ENCODE measurements at places on chromosomes 1 and 21. TPM values are rescaled to one million over a fixed set of nuclear protein-coding genes. Genes with fewer than 3 reads are reported as not detected.
A peak's percentile ranks its signal among the peaks of the same experiment; 100 is the strongest.

DNA sequence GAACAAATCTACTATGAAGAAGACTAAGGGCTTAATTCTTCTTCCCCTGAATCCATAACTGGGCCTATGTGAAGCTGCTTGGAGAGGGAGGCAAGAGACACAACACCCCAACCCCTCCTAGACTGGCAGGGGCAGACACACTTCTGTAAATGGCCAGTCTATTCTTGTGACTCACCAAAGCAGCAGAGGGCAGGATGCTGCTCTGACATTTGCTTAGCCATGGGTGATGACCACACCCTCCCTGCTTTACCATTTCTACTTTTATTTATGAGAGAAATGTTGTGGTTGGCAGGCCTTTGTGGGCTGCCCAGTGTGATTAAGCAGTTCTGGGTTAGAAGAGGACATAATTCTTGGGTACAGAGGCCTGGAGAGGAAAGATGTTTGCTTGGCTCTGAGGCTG, 189.8 kb upstream of the DPYD start:
- no peaks in the 10 kb centered on the region for H3K27me3 ChIP-seq
- DNase-seq, result no peak
- H3K36me3 ChIP-seq, result no peaks in the 10 kb centered on the region

DNA sequence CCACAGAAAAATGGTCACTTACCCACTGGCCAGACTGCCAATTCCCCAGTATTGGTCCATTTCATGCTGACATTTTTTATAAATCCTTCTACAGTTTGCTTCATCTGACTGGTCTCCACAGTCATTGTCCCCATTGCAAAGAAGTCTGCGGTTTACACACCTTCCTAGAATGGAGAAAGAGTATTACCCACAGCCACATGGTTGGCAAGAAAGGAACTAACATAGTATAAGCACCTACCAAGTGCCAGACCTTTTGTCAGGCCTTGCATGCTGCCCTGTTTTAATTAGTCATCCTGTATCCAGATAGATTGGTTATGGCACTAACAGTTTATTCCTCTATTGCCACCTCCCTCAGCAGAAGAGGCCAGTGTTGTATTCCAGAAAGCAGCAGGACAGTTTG, 11.2 kb downstream of the C8B start:
- peaks cover 52% of the 10 kb centered on the region for H3K27me3 ChIP-seq
- H3K4me1 ChIP-seq, result no peaks in the 10 kb centered on the region
- H3K4me3 ChIP-seq, result no peak overlapping the region
- no peak for DNase-seq
- H3K36me3 ChIP-seq, result no peaks in the 10 kb centered on the region
- H3K27ac ChIP-seq, result no peak overlapping the region

DNA sequence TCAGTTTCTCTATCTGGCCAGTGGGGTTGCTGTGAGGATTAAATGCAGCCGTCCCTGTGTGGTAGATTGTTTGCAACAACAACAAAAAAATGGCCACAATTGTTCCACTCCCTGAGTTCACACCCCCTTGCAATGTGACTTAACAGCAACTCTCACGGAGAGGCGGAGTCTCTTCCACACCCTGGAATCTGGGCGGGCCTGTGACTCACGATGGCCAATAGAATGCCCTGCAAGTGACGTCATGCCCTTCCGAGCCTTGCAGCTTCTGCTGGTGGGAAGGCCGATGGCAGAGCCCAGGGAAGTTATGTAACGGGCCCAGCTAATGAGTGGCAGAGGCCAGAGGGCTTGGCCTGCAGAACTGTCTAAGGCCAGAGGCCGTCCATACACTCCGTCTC, 87.9 kb downstream of the RIPK4 start:
- no peaks in the 10 kb centered on the region for H3K36me3 ChIP-seq
- peak overlapping the region; percentile 73 for H3K4me3 ChIP-seq
- H3K4me1 ChIP-seq, result peaks cover 55% of the 10 kb centered on the region

- H3K27ac ChIP-seq, result no peak overlapping the region
- H3K36me3 ChIP-seq, result no peaks in the 10 kb centered on the region
- no peaks in the 10 kb centered on the region for H3K27me3 ChIP-seq
- peak; percentile 24 for DNase-seq
- H3K4me1 ChIP-seq, result peaks cover 46% of the 10 kb centered on the region
These were observed 12.2 kb upstream of the RGS16 start for GRCh38 chr1:182616130-182617013.

DENND1B gene
- 14.1 TPM for total RNA-seq

- DNase-seq, result no peak
- H3K4me1 ChIP-seq, result peaks cover 27% of the 10 kb centered on the region
- no peak overlapping the region for H3K27ac ChIP-seq
- H3K27me3 ChIP-seq, result no peaks in the 10 kb centered on the region
These were observed 111.4 kb downstream of the ST3GAL3 start for GRCh38 chr1:43818691-43819090.

BCAR3 gene
- total RNA-seq, result 62.5 TPM

GRCh38 chr21:38619992-38620479, 121.8 kb upstream of the ERG start:
- DNase-seq, result no peak
- no peaks in the 10 kb centered on the region for H3K4me1 ChIP-seq
- H3K4me3 ChIP-seq, result no peak overlapping the region

MARK1 gene
- total RNA-seq, result 1.9 TPM

- H3K4me3 ChIP-seq, result no peak overlapping the region
- H3K27ac ChIP-seq, result no peak overlapping the region
- DNase-seq, result no peak
- no peaks in the 10 kb centered on the region for H3K4me1 ChIP-seq
These were observed 122.1 kb downstream of the TRABD2B start for GRCh38 chr1:47875036-47875435.

TBX15 gene
- not detected for total RNA-seq

DNA sequence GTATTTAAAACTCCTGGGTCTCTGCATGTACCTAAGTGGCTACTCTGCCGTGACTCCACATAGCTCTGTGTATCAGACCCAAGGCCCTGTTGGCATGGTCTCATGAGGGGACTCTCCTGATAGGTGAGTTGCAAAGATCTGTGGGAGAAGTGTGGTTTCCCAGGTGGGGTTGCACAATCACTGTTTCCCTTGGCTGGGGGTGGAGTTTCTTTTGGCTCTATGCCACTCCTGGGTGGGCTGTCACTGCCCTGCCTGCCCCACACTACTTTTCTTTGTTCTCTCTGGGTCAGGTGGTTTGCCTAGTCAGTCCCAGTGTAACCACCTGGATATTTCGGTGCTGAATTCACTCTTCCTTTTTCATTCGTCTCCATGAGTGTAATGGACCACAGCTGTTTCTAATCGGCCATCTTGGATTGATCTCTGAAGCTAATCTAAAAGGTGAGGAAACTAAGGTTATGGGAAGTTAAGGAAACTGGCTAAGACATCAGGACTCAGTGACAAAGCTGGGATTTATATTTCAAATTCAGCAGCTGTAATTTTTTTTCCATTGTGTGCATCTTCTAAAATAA, 97.1 kb upstream of the CACYBP start:
- H3K27me3 ChIP-seq, result no peaks in the 10 kb centered on the region
- no peaks in the 10 kb centered on the region for H3K36me3 ChIP-seq
- H3K4me1 ChIP-seq, result no peaks in the 10 kb centered on the region
- DNase-seq, result peak; percentile 10
- H3K4me3 ChIP-seq, result no peak overlapping the region

DNA sequence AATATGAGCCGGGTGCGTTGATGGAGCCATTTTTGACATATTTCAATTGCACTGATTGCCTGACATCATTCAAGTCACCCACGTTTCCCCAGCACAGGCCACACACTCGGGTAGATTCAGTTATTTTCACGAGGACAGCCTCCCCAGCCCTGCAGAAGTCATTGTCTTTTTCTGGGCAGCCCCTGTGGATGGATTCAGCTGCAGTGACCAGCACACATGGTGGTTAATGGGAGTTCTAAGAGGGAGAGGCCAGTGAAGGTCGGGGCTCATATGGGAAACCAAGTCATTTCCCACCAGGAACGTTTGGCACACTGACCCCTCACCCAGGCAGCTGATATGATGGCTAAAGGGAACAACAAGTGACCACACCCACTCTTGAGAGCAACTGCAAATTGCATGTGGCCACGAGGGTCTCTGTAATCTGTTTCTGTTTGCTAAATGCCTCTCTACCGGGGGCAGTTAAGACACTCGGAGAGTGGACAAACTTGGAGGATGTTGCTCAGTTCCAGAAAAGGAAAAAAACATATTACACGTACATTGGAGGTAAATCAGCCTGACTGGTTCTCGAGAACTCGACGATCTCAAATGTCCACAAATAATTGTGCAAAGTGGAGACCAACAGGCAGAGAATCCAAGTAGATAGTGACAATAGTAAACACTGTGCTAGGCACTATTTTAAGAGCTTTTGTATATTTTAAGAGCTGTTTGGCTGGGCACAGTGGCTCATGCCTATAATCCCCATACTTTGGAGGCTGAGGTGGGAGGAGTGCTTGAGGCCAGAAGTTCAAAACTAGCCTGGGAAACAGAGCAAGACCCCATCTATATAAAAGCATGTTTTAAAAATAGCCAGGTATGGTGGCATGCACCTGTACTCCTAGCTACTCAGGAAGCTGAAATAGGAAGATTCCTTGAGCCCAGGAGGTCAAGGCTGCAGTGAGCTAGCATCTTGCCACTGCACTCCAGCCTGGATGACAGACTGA, 167.2 kb upstream of the IRF2BP2 start:
- peaks cover 6% of the 10 kb centered on the region for H3K4me1 ChIP-seq
- no peak overlapping the region for H3K27ac ChIP-seq
- H3K27me3 ChIP-seq, result no peaks in the 10 kb centered on the region
- H3K4me3 ChIP-seq, result no peak overlapping the region

DNA sequence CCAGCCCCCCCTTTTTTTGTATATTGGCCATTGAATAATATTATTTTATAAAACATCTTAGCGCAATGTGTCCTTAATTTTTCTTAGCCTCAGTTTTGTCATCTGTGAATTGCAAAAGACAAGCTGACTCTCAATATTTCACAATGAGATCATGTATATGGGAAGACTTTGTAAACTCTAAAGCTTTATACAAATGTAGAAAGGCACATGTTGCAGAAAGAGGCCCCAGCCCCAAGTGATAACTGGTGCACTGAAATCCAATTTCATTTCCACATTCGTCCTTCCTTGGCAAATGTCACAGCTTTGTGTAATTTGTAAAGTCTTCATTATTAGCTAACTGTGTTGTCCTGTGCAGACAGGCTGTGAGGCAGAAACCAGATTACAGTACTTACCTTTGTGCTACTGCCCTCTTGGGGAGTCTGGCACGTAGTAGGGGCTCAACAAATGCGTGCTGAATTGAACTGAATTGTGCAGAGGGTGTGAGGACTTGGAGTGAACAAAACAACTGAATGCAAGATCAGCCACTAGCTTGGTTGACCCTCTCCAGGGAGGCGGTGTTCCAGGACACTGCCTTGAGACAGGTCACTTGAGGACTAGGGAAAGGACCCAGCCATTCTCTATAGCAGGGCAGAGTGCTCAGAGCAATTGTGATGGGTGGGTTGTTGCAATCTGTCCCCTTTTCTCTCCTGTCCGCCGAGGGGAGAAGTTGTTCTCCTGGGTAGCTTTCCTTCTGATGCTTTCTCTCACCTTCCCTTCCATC, 74.6 kb downstream of the LMO4 start:
- H3K36me3 ChIP-seq, result no peaks in the 10 kb centered on the region
- no peaks in the 10 kb centered on the region for H3K27me3 ChIP-seq
- H3K4me3 ChIP-seq, result no peak overlapping the region

LINGO4 gene
- not detected for total RNA-seq

ARTN gene
- total RNA-seq, result 33.6 TPM

DNA sequence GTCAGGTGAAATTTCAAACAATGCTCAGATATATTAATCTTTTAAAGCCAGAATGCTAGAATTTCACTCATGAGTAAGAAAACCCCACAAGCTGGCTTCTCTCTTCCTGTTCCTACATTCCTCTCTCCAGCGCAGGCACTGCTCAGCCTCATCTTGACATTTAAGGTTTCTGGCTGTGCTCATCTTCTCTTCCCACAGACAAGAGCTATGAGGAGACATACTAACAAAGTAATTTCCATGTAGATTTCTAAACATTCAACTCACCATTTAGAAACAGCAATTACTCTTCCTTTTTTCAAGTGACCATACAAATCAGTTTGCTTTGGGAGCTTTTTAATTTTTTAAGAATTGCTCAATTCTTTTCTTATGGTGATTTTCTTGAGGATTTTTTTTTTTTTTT, 7.8 kb upstream of the LRRC8D start:
- no peak overlapping the region for H3K4me3 ChIP-seq
- DNase-seq, result no peak
- H3K27me3 ChIP-seq, result no peaks in the 10 kb centered on the region
- H3K4me1 ChIP-seq, result peaks cover 38% of the 10 kb centered on the region
- no peak overlapping the region for H3K27ac ChIP-seq

DNA sequence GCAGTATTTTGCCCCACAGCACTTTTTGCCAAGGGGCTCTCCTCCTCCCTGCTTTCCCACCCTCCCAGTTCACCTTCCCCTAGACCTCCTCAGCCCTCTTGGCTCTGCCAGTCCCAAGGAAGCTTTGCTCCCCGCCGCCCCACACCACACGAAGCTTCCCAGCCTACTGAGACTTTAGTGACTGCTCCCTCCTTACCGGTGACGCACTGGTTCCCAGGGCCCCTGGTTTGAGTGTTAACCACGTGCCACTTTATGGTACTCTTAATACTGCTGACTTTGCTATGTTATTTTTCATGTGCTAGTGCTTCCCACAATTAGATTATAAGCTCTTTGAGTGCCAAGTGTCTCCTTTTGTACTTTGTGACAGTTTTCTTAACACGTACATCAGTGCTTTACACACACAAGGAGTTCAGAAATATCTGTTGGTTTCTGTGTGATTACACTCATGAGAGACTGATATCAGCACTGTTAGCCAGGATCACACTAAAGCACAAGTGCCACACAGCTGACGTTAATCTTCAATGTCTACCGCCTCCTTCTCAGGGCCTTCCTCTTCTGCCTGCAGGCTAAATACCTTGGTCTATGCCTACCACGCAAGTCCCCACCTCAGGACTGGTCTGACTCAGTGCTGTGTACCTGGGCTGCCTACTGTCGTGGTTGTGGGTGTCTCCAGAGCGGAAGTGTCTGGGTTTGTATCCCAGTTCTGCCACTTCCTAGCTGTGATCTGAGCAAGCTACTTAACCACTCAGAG, 61.0 kb downstream of the DNTTIP2 start:
- peaks cover 74% of the 10 kb centered on the region for H3K4me1 ChIP-seq
- H3K27ac ChIP-seq, result 0 out of 2 replicates have a peak overlapping the region, but pooled peaks have one; percentile 4
- DNase-seq, result peak; percentile 68
- no peak overlapping the region for H3K4me3 ChIP-seq

RHOC gene
- 200 TPM for total RNA-seq

RBM34 gene
- total RNA-seq, result 106 TPM

GRCh38 chr1:36542962-36543515, 60.3 kb upstream of the CSF3R start:
- no peaks in the 10 kb centered on the region for H3K4me1 ChIP-seq
- H3K36me3 ChIP-seq, result no peaks in the 10 kb centered on the region
- no peak overlapping the region for H3K4me3 ChIP-seq
